GM10248 (cell line): ENCODE measurements at places on chromosomes 1 and 21.

- DNase-seq = no peak
Measured at GRCh38 chr1:223331301-223331700, 32.7 kb downstream of the SUSD4 start.

DNA sequence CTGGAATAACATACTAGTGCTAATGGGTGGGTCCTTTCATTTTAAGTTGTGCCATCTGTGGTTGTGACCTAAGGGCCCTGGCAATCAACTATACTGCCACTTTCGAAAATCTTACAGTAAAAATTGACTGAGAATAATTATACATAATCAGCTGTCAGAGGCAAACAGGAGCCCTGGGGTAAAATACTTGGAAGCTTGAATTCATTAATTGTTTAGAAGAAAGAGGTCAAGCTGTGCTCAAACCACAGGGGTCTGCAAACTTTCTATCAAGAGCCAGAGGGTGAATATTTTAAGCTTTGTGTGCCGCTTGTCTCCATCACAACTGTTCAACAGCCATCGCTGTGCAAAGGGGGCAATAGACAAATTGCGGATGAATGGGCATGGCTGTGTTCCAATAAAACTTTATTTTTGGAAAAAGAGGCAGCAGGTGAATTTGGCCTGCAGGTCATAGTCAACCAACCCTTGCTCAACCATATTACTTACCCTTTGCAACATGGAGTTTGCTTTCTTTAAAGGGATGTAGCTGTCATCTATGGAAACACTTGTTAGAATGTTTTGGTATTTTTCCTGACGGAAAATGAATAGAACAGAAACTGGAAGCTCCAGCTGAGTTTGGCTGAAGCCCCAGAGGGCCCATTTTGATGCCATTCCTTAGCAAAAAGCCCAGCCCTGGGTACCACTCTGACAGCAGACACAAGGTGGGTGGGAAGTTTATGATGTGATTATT is 35.7 kb upstream of the USP1 start:
- no peak for DNase-seq

- no peak for DNase-seq
Measured at GRCh38 chr1:210250998-210251679, 18.5 kb downstream of the SERTAD4 start.

GRCh38 chr1:19957779-19958178 is 21.6 kb downstream of the PLA2G2A start:
- no peak for DNase-seq

DNA sequence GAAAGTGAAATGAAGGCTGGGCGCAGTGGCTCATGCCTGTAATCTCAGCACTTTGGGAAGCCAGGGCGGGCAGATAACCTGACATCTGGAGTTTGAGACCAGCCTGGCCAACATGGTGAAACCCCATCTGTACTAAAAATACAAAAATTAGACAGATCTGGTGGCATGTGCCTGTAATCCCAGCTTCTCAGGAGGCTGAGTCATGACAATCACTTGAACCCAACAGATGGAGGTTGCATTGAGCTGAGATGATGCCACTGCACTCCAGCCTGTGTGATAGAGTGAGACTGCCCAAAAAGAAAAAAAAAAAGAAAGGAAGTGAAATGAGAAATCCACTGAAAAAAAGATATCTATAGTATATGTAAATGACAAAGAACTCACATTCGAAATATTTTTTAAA is 439.9 kb downstream of the DISC1 start:
- DNase-seq = no peak

DNA sequence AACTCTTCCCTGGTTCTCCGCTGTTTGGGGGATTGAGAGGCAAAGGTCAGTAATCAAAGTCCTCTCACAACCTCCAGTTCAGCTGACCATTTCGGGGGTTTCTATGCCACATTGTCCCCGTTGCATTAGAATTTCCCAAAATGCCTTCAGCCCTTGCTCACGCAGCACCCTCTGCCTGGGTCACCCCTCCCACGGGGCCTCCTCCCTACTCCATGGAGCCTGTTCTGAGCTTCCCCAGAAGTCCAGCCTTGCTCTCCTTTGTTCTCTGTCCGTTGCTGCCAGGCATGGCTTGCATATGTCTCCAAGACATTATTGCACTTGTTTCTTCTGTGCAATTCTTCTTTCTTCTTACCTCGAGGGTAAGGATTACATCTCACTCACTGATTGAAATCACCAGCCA is 16.5 kb downstream of the DMRTB1 start:
- no peak for DNase-seq

DNA sequence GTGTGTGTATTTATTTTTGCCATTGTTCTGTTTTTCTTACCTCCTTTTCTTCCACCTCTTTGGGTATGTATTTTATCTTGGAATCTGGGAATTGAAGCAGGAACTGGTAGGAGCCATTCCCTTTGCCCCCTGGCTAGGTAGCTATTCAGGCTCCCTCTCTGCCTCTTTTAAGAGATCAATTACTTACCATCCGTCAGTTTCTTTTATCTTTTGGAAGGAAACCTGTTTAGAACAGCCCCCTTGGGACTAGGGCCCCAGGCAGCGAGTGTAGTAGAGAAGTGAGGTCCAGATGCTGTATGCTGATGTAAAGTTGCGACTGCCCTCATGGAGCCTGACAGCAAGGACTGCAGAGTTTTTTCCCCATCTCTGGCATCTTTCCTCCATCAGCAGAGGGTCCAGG is 41.6 kb downstream of the KIRREL1 start:
- DNase-seq = no peak

DNA sequence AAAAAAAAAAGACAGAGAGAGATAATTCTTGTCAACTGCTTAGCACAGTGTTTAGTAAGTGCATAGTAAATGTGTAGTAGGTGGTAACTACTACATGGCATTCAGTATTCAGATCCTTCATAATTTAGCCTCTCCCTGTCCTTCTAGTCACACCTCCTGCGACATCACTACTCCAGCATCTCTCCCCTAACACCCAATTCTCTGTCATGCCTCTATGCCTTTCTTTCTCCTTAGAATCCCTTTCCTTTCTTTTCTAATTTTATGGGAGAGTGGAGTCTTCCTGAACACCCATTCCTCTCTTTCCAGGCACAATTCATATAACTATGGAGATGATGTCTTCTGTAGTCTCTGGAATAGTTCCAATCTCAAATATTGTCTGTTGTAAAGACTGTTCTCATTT is 3.9 kb upstream of the VPS72 start:
- no peak for DNase-seq

GRCh38 chr1:17163789-17164666 is 40.9 kb upstream of the PADI1 start:
- no peak for DNase-seq

DNA sequence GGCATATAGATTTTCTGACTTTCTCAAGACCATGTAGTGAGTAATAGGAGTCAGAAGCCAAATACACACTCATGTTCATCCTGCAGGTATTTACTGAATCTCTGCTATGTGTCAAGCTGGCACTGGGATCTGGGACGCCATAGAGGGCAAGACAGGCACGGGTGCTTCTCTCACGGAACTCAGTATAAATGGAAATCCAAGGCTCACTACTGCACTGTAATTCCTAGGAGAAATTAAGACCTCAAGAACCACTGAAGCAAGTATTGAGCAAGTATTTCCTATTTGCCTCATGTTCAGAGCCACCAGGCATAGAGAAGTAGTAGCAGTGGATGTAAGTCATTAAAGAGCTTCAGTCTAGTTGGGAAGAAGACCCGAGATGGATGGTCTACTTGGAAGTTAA is 38.9 kb downstream of the EIF2D start:
- no peak for DNase-seq

- peak; percentile 40 for DNase-seq
Measured at GRCh38 chr1:43853161-43853921, 80.3 kb upstream of the ARTN start.

GRCh38 chr1:155000726-155001424 is 1.7 kb upstream of the ZBTB7B start:
- DNase-seq = peak; percentile 83

DNA sequence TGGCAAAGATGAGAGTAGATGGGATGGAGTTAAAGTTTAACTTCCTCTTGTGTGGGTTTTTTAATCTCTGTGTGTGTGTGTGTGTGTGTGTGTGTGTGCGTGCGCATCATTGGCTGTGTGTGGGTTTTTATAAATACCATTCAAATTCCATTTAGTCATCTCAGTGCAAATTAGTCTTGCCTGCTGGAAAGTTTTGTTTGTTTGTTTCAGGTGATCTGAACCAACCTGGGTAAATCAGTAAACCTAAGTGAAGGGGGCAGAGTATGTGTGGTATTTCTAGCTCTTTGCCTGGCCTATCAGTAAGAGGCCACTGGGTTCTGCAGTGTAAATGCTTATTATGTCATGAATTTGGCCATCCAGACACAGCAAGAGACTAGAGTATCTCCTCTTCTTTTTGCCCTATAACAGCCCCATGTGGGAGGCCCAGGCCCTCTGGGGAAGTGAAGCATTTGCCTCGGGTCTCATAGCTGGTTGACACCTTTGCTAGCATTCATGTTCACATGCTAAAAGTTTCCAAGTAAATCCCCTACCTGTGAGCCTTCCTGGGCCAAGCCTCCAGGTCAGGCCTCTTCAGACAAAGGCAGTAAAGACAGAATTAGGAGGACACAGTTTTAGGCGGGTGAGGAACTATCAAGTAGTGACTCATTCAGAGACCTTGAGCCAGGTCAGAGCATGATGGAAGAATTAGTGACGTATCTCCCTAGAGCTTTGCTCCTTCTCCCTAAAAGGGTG is 14.7 kb downstream of the INTS3 start:
- DNase-seq = peak; percentile 53

DNA sequence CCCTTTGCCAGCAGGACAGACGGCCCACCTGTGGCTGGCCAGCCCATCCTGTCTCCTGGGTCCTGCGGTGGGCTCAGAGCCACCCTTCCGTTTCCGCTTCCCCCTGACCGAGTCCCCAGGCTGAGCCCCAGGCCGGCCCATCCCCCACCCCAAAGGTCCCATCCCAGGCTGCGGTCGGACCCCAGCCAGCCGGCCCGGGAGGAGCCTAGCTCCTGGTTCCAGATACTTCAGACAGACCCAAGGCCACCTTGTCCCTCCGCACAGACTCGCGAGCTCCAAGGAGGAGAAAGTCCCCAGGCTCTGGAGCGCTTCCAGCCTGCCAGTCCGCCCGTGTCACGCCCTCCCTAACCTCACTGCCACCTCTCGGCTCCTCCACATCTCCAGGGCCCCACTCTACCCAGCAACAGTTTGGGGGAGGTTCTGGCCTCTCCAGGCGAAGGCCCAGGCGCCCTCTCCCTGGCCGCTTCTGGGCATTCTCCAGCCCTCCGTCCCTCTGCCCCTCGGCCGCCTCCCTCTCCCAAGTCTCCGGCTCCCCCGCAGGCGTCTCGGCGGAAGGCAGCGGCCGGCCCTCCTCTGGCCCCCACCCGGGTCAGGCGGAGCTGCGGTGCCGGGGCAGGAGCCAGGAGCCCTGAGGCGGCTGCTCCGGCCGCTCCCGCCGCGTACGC is 835 bp downstream of the LRRN2 start:
- DNase-seq = no peak

DNA sequence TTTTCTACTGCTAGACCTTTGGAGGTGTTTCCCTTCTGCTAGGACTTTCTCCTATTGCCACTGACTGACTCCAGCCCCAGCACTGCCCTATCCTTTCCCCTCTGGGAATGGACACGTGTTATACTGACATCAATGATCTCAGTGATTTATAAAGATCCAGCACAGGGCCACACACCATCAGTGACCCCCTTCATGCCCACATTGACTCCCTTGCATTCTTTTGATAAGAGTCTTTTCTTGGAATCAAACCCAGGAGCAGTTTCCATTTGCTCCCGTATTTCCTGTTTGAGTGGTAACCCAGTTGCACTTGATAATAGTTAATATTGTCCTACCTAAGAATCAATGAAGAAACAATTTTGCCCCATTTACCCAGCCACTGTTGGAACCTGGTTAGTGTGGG is 501.0 kb upstream of the USP24 start:
- DNase-seq = no peak

DNA sequence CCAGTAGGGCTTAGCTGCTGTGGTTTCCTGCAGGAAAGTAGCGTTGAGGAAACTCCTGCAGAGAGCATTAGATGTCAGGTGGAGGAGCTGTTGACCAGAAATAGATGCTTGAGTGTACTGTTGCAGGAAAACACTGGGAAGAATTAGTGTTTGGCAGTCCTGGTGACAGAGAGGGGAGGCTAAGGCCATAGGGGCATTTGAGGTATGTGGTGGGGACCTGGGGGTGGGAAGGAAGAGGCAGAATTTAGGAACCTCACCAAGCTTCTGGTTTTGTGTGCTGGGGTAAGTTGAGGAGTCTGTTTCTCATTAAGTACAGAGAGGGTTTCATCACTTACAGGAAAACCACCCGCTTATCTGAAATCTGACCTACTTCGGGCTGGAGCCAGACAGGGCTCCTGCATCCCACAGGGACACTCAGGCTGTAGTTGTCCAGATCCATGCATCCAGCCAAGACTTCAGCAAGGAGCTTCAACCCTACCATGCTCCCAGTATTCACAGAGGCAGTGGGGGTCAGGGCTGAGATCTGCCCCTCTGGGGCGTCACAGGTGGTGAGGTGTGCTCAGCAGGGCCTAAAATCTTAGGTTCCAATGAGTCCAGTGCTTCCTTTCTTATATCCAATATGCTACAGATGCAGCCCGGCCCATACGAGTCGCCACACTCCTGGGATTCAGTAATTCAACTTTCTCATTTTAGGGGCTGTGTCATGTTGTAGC is 15.1 kb downstream of the SH2D2A start:
- no peak for DNase-seq

DNA sequence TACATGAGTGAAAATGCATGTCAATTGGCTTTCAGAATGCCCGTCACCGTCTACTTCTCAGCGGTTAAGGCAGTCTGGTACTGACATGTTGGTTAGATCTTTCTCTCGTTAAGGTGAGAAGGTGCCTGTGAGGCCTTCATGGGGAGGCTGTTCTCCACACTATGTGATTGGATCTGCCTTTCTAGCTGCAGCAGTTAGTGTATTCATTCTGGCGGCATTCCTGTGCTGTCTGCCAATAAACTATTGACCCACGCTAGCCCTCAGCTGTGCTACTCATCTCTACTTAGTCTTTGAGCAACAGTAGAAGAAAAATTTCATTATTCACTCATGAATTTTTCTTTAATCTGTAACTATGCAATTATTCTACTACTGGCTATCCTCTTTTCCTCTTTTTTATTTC is 32.0 kb downstream of the CCSAP start:
- no peak for DNase-seq

DNA sequence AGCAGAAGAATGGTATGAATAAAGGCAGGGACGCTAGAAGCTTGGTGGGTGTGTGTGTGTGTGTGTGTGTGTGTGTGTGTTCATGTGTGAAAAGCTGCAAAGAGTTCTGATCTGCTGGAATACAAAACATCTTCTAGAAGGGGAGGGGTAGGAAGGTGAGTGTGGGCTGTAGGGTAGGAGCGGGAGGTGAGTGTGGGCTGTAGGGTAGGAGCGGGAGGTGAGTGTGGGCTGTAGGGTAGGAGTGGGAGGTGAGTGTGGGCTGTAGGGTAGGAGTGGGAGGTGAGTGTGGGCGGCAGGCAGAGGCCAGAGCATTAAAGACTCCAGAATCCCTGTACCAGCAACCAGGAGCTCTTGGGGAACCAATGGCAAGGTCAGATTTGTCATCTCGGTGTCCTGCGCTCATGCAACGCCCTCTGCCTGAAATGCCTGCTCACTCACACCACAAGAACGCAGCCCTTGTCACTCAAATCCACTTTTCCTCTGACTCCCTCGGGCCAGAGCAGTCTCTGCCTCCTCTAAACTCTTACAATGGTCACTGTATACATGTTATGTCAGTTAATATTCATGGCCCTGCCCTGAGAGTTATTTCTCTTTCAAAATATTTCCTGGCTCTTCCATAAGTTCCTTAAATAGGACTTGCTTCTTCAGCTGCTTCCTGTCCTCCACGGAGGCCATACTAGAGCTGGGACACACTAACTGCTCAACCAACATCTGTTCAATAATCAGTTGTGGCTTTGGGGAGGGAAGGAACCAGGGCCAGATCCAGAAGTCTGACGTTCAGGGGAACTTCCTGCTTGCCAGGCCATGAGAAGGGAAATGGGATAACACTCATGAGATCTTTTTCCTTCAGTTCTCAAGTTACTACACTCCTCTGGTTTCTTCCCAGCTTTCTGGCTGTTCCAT is 53.6 kb upstream of the ZNF644 start:
- no peak for DNase-seq
